ENCODE measurements at places on chromosomes 7 and 10.

- no peaks in the 10 kb centered on the region for H3K36me3 ChIP-seq
- H3K4me1 ChIP-seq, result peaks cover 10% of the 10 kb centered on the region
- H3K4me3 ChIP-seq, result no peak overlapping the region
- H3K27me3 ChIP-seq, result no peaks in the 10 kb centered on the region
Measured at GRCh38 chr7:135905355-135905754, 71.8 kb downstream of the MTPN start.

- peaks cover 75% of the 10 kb centered on the region for H3K36me3 ChIP-seq
- no peak overlapping the region for H3K27ac ChIP-seq
- DNase-seq, result no peak
- H3K4me1 ChIP-seq, result no peaks in the 10 kb centered on the region
Measured at GRCh38 chr10:110115784-110116520, 91.5 kb upstream of the MXI1 start.

DNA sequence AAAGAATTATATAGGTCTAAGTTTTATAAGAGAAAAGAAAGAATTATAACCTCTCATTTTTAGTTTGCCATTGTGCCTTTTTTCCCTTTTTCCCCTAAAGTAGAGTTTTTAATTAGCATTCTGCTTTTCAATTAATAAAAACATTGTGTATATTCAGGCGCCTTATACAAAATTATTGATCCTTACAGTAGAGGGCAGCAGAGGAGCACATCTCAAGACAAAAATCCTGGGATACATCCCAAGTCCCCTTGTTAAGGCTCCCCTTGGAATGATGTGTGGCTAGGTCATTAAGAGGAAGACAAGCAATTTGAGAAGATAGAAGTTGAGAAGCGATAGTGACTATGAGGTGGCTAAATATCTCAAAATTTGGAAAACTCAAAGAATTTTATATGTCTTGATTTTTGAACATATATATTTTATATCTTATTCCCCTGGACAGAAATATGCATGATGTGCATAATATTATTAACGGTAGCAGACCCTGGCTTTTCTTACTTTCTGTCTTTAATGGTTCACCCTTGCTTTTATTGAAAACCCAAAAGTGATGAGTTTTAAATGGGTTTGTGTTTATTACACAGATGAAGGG lies 19.1 kb upstream of the TPK1 start:
- H3K27me3 ChIP-seq, result no peaks in the 10 kb centered on the region
- H3K36me3 ChIP-seq, result no peaks in the 10 kb centered on the region
- H3K4me3 ChIP-seq, result no peak overlapping the region

DNA sequence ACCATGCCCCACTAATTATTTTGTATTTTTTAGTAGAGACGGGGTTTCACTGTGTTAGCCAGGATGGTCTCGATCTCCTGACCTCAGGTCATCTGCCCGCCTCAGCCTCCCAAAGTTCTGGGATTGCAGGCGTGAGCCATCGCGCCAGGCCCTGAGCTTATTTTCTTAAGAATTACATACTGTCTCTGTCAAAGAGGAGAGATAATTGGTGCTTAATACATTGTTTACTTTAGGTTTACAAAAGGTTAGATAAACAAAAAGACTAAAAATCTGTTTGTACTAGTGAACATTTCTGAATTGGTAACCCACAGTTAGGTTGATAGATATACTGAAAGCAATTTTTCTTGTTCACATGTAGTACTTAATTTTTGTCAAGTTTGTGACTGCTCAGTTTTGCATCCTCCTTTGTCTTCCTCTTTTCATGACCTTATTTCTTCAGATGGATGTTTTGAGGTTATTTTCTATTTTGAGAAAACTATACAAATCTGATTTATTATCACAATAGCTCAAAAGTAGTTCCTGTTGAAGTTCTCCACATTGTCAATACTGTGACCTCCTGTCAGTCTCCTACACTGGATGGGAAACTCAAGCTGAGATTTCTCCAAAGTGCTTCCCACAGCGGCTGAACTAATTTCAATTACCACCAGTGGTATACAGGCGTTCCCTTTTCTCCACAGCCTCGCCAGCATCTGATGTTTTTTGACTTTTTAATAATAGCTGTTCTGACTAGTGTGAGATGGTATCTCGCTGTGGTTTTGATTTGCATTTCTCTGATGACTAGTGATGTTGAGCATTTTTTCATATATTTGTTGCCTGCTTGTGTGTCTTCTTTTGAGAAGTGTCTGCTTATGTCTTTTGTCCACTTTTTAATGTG lies 22.5 kb downstream of the HHEX start:
- no peak for DNase-seq
- H3K4me3 ChIP-seq, result no peak overlapping the region

GRCh38 chr10:43253461-43254198 lies 13.2 kb downstream of the RASGEF1A start:
- H3K4me1 ChIP-seq, result no peaks in the 10 kb centered on the region
- no peak overlapping the region for H3K4me3 ChIP-seq
- DNase-seq, result no peak
- H3K27ac ChIP-seq, result no peak overlapping the region
- H3K27me3 ChIP-seq, result peaks cover 2% of the 10 kb centered on the region
- H3K36me3 ChIP-seq, result no peaks in the 10 kb centered on the region
